ENCODE measurements at places on chromosomes 16 and 17.
A peak's percentile ranks its signal among the peaks of the same experiment; 100 is the strongest.

- no peak for DNase-seq
Observed at GRCh38 chr16:14464192-14464591, 165.9 kb downstream of the PARN start.

DNA sequence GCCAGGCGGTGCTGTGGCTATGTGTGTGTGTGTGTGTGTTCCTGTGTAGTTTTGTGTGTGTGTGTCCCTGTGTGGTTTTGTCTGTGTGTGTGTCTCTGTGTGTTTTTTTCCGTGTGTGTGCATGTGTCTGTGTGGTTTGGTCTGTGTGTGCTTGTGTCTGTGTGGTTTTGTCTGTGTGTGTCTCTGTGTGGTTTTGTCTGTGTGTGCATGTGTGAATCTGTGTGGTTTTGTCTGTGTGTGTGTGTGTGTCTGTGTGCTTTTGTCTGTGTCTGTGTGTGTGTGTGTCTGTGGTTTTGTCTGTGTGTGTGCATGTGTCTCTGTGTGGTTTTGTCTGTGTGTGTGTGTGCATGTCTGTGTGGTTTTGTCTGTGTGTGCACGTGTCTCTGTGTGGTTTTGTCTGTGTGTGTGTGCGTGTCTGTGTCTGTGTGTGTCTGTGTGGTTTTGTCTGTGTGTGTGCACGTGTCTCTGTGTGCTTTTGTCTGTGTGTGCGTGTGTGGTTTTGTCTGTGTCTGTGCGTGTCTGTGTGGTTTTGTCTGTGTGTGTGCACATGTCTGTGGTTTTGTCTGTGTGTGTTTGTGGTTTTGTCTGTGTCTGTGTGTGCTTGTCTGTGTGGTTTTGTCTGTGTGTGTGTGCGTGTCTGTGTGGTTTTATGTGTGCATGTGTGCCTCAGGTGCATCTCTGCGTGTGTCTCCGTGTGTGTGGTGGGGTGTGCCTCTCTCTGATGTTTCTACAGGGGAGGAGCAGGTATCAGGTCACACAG, 62.3 kb downstream of the ZDHHC7 start:
- peak; percentile 2 for DNase-seq

- no peak for DNase-seq
Observed at GRCh38 chr17:40419559-40420331, 2.0 kb upstream of the TOP2A start.

DNA sequence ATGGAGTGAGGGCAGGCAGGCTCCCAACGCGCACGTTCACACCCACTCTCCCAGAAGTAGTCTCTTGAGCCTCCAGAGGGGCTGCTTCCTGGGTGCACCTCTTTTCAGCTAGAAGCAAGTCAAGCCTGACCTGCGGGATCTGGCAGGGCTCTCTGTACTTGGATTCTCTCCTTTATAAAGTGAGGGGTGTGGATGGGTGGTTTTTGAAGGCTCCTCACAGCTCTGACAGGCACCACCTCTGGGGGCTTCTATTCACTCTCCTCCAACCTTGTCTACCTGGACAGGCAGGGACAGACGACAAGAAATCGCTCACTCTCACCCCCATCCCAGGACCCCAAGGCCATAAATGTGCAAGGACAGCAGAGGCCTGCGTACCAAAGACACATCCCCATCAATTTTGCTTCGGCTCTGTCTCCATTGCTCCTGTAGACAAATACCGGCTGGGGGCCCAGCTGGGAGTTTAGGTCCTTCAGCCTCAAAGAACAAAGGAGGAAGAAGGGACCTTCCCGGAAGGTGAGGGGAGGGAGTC, 814 bp upstream of the DYNLL2 start:
- no peak for DNase-seq

- no peak for DNase-seq
Observed at GRCh38 chr17:45020354-45021138, 30.9 kb downstream of the DCAKD start.

- no peak for DNase-seq
Observed at GRCh38 chr16:53946746-53947386, 242.9 kb downstream of the FTO start.

DNA sequence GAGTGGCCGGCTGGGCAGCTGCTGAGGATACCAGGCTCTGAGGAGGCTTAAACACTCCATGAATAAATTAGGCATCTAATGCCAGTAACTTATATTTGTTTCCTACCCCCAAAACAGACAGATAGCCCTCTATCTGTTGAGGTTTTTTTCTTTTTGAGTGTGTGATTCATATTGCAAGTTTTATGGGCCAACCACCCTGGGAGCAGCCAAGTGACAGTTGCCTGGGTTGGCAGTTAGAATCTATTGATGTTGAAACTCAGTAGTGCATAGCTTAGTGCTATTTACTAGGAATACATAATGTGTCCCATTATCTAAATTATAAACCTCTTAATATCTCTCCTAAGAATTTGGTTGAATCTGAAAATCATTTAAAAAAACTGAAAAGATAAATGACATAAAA, 397.4 kb downstream of the CA10 start:
- DNase-seq, result no peak

DNA sequence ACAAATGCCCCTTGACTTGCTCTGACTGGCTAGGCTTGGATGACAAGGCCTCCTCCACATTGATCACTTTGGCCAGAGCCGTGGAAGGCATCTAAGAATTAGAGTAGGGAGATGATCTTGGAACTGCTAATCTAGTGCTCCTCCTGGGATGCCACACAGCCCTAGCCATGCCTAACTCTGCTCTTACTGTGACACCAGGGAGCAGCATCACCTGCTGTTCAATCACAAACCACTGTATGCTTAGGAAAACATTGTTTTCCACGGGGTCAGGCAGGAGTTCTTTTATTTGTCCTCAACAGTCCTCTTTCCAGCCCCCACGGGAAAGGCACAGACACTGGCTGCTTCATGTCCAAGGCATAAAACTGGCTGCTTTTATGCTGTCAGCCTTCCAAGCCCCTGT, 46.3 kb downstream of the C16orf78 start:
- DNase-seq, result no peak

DNA sequence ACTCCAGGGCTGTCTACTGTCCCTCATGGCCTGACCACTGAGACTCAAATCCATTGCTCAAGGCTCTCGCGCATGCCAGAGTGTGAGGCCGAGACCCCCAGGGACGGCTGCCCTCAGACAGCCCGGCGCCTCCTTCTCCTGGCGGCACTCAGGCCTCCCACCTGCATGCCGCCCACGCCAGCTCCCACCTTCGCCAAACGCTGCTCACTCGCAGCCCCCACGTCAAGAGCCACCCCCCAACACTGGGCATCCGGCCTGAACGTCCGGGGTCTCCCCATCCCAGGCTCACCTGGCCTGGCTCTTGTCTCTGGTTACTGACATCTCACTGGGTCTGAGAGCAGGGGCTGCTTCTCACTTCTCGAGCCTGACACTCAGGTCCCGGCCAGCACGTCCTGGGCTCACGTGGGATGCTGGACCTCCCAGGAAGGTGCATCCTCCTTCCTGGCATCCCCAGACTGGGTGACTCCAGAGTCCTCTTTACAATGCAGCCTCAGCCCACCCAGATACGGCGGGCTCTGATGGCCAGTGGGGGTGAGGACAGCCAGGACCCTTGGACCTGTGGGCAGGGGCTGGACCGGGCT, 12.2 kb upstream of the CACNA1H start:
- no peak for DNase-seq

DNA sequence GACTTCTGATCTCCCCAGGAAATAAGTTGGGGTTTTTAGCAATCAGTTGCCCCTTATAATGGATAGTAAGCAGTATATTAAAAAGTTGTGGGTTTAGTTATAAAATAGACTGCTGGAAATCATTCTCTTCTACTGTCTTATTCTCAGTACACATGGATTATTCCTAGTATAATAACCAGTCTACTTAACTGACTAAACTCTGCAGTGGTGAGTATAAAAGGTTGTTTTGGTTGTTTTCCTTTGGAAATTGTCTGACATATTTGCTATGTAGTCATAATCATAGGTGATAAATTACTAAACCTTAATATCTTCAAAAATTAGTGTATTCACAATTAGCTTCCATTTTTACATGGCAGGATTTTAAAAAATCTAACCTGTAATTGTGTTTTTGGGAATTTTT, 31.4 kb downstream of the CTCF start:
- DNase-seq, result no peak

GRCh38 chr16:86865851-86866662, 287.7 kb downstream of the FOXL1 start:
- no peak for DNase-seq

- no peak for DNase-seq
Observed at GRCh38 chr17:78432226-78433012, 54.0 kb downstream of the PGS1 start.

DNA sequence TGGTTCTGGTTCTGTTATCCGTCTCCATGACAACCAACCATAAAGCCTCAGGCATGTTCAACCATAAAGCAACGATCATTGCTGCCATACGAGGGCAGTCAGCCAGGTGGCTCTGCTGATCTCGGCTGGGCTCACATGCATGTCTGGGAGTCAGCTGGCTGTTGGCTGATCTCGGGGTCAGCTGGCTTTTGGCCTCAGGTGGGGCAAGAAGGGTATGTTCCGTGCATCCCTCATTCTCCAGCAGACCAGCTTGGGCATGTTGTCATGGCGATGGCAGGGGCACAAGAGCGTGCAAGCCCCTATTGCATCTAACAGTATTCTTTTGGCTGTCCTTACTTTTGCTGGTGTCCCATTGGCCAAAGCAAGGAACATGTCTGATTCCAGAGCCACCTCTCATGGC, 86.2 kb downstream of the ABCC6 start:
- DNase-seq, result no peak

DNA sequence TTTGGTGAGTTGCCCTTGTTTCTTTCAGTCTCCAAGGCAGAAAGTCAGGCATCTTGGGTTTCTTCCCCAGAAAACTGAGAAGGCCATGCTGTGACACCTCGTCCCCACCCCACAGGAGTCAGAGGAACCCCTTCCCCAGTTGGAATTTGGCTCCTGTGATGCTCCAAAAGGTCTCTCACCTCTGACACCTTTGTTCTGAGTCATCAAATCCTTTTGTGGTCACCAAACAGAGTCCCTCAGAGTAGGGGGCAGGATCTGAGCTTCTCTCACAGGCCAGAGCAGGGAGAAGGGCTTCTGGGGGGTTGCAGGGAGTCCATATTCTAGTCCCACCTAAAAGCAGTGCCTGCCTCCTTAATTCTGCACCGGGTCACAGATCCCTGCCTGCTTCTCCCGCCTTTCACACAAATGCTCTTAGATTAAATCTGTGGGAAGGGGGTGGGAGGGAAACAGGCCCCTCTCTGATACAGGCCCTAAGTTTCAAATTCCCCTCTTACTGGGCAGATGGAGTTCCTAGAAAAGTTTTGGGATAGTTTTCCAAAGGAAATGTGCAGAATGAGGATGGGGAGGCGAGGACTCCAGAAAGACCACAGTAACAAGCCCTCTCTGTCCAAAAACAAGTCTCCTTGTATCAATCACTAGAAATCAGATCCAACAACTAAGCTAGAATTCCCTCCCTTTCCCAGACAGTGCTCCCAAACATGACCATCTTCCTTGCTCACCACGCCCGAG, 1.3 kb downstream of the PHOSPHO1 start:
- DNase-seq, result no peak

- DNase-seq, result no peak
Observed at GRCh38 chr17:57045868-57046704, 39.0 kb upstream of the AKAP1 start.

DNA sequence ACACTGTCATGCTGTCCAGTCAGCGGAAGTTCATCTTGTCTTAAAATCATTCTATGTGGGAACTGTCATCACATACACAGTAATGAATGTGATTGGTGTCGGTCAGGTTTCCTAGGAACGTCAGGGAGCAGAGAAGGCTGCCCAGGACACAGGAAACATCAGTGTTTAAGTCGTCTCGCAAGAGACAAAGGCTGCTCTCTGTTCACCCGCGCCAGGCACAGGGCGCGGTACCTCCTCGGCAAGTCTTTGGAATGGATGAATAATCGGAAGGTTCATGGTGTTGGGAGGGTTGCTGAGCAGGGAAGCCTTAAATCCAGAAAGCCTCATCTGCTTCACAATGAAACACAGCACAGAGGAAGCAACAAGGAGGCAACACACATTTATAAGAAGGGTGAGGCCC, 148.2 kb downstream of the CPPED1 start:
- no peak for DNase-seq

- no peak for DNase-seq
Observed at GRCh38 chr17:37700881-37701280, 44.0 kb downstream of the HNF1B start.

GRCh38 chr16:57823836-57824235, 21.5 kb upstream of the KIFC3 start:
- no peak for DNase-seq

DNA sequence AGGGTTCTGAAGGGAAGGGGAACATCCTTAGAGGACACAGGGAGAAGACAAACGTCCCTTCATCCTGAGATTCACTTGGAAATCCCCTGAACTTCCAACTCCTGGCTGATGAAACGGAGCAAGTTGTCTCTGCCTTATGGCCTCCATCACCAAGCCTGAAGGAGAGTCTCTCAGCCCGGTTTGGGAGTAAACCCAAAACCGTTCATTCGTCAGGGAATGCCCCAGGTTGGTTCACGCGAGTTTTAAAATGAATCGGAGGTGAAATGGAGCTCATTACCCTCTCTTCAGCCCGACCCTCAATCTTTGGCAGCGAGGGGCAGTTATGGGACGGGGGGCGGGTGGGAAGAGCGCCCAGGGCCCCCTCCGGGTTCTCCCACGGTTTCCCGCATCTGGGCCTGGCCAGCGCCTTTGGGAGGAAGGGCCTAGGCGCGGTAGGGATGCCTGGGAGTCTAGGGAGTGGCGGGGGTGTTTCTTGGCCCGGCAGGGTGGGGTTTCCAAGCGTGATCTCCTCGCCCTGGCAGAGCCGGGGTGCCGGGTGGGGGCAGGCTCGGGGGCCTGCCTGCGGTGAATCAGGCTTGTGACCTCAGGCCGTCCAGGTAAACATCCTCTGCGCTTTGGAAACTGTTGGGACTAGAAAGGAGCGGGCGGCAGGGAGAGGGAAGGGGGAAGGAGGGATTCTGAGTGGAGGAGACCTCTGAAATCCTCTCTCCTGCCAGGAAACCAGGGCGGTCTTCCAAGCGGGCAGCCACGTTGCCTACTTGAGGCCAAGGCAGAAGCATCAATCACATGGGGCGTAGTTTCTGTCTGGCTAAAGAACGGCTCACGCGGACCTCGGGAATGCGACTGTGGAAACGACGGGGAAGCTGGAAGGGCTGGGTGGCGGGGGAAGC, 24.1 kb upstream of the HOXB13 start:
- no peak for DNase-seq

DNA sequence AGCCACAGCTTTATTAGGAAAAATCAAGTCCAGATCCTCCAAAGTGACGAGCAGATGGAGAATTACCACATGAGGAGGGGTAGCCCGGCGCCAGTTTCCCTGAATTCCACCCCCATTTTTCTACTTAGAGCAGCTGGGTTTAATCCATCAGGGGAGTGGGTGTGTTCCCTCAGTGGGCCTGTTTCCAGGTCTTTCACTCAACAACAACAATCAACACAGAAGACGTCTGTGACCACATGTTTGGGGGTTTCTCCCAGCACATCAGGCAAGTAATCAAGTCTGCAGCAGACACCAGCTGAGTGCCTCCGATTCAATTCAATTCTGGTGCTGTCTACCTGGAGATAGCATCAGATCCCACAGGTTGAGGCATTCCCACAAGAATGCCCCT, 6.8 kb downstream of the SLC6A2 start:
- no peak for DNase-seq

GRCh38 chr16:15641753-15642556, 999 bp downstream of the MARF1 start:
- no peak for DNase-seq
